Small intestine (tissue), 16 donors: ENCODE measurements at places on chromosomes 3 and 15. TPM values are rescaled to one million over a fixed set of nuclear protein-coding genes. Genes with fewer than 3 reads are reported as not detected.

CCPG1 gene
- polyA plus RNA-seq, result 24.2 TPM

DNA sequence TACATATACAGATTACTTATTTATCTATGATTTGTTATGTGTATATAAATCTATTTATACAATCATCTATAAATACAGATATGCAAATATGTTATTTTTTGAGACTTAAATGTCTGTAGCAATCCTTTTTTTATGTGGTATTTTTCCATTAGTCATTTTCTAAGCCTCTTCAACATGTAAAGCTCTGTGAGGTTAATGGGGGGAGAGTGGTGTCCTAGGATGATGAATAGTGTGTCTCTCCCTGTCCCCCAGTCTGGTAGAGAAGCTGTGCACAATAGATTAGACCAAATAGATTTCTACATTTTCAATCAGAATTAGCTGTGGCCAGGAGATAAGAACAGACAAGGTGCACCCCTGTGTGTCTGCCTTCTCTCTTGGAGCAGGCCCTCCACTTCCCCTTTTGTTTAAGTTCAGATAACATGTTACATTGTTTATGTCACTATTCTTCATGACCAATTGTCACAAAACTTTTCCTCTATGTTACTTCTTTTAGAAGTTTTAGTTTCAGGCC lies 453.9 kb downstream of the LPP start:
- no peaks in the 10 kb centered on the region for H3K27me3 ChIP-seq
- no peak overlapping the region for H3K4me3 ChIP-seq
- H3K36me3 ChIP-seq, result no peaks in the 10 kb centered on the region
- no peak overlapping the region for H3K27ac ChIP-seq
- DNase-seq, result no peak

DNA sequence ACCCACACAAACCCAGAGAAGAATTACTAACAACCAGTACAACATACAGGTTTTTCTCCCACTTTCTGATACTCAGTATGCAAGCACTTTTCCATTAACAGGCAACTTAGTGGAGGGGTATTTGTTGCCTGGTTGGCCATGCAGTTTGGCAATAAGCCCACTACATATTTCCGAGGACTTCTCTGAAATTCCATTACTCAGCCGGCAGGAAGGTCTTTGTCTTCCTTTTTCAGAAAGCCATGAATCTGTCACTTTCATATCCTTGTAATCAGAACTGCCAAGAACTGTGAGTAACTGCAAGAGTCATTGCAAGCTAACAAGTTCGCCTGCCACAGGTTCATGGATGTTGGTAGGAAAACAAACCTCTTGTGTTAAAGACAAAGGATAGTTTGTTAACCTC lies 422.3 kb upstream of the ROBO1 start:
- no peaks in the 10 kb centered on the region for H3K4me1 ChIP-seq
- no peak for DNase-seq
- no peaks in the 10 kb centered on the region for H3K36me3 ChIP-seq
- no peak overlapping the region for H3K4me3 ChIP-seq
- H3K27me3 ChIP-seq, result no peaks in the 10 kb centered on the region
- H3K27ac ChIP-seq, result no peak overlapping the region

- H3K27ac ChIP-seq, result no peak overlapping the region
- no peaks in the 10 kb centered on the region for H3K4me1 ChIP-seq
- no peaks in the 10 kb centered on the region for H3K36me3 ChIP-seq
- peak; percentile 55 for DNase-seq
- H3K4me3 ChIP-seq, result no peak overlapping the region
Observed at GRCh38 chr3:136042608-136043221, 77.2 kb downstream of the PPP2R3A start.
